Right ventricle myocardium inferior (tissue), 1 donor: ENCODE measurements at places on chromosomes 7 and 10. TPM values are rescaled to one million over a fixed set of nuclear protein-coding genes. Genes with fewer than 3 reads are reported as not detected.

- no peak for DNase-seq
Measured at GRCh38 chr10:62095181-62096122, 173.2 kb downstream of the RTKN2 start.

- no peak for DNase-seq
Measured at GRCh38 chr7:25711940-25712339, 440.1 kb upstream of the NFE2L3 start.

DNA sequence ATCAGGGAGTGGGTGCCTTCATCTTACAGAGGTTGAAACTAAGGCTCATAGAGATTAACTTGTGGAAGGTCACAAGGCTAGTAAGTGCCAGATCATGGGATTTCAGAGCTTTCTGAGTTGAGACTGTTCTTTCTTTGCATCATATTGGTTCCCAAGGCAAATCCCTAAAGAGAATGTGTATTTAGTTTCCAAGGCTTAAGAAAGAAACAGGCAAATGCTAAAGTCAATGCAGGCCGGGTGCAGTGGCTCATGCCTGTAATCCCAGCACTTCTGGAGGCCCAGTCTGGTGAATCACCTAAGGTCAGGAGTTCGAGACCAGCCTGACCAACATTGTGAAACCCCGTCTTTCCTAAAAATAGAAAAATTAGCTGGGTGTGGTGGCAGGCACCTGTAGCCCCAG is 19.8 kb downstream of the CDK1 start:
- no peak for DNase-seq

DNA sequence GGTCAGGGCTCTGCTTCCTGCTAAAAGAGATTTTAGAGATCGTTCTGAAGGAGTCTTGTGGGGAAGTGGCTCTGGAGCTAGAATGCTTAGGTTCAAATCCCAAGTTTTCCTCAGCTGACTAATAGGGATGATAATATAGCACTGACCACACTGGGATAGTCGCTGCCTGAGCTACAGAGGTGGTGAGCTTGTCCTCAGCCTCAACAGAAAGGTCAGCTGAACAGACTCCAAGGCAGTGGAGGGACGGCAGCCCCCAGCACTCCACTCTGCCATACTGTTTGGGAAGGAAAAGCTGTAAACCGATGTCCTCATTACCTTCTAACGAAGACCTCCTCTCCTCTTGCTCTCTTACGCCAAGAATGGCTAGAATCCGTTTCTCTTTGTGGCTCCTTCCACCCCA is 36.2 kb downstream of the KAT6B start:
- no peak for DNase-seq

GRCh38 chr10:49257154-49257553 is 41.8 kb upstream of the C10orf71 start:
- no peak for DNase-seq

- DNase-seq: peak; percentile 95
Measured at GRCh38 chr7:80918909-80919721, at the start of gene SEMA3C. Gene SEMA3C (minus strand): TSS chr7:80919051. CDS start chr7:80916781, 2,270 bp downstream.

GIMAP7 gene
- 21.4 TPM for total RNA-seq
